NCI-H187 treated with DMSO at 0.1 percent for 48 hours (cell line): ENCODE measurements at places on chromosomes 11 and 22.

- DNase-seq: no peak
Observed at GRCh38 chr11:11505190-11505589, 116.6 kb downstream of the GALNT18 start.

GRCh38 chr11:16265022-16265421 lies 91.3 kb downstream of the SOX6 start:
- no peak for DNase-seq

- no peak for DNase-seq
Observed at GRCh38 chr22:37177221-37177620, 10.8 kb downstream of the C1QTNF6 start.

GRCh38 chr11:41281131-41281742 lies 178.2 kb downstream of the LRRC4C start:
- DNase-seq: no peak

- no peak for DNase-seq
Observed at GRCh38 chr11:33753304-33753967, 17.2 kb upstream of the CD59 start.

GRCh38 chr11:130636722-130637464 lies 188.4 kb downstream of the ADAMTS15 start:
- DNase-seq: no peak

- DNase-seq: no peak
Observed at GRCh38 chr11:11279956-11280689, 72.9 kb downstream of the CSNK2A3 start.

GRCh38 chr11:76614471-76615179 lies 55.9 kb downstream of the LRRC32 start:
- no peak for DNase-seq

DNA sequence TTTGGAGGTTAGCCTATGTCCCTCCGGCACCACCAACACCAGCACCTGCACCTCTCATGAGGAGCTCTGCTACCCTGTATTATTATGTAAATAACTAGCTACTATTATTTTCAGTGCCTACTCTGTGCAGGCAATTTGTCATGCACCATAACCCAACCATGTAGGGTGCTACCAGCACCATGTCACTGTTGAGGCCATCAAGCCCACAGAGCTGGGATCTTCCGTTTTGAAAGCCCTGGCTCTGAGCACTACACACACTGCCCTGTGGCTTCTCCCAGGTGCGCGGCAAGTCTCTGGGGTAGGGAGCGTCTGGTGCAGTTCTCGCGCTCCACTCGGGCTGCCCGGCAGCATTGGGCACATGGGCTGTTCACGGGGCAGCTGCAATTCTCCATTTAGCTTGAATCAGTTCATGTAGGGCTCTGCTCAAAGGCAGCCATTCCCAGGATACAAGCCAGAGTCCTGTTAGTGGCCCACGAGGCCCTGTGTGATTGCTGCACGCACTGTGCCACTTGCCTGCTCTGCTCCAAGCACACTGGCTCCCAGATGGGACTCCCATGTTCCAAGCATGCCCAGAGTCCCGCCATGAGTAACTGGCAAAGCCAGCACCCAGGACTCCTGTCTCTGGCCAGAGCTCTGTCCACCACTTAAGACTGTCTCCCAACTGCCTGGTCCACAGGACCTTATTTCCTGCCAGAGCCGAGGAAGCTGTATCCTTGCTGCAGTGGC lies 42.5 kb upstream of the CDON start:
- no peak for DNase-seq

GRCh38 chr11:76285397-76286104 lies 79.2 kb upstream of the WNT11 start:
- DNase-seq: no peak

DNA sequence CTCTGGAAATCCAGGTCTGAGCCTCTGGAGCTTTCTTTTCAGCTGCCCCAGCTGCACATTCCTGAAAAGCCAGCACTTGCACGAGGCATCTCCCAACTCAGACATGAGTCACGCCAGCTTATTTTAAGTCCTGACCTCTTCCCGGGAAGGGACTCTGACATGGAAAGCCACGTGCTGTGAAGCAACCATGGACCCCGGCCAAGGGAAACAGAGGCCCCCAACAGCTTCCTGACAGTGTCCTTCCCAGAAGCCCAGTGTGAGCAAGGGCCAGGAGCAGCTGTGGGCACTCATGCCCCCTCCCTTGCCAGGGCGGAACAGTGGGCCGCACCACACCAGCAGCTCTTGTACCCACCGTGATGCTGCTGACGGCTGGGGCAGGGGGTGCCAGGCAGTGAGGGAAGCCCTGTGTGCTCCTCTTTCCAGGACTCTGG lies 118.8 kb upstream of the CADM1 start:
- no peak for DNase-seq

GRCh38 chr11:16385099-16385498 lies 28.8 kb upstream of the SOX6 start:
- DNase-seq: no peak

DNA sequence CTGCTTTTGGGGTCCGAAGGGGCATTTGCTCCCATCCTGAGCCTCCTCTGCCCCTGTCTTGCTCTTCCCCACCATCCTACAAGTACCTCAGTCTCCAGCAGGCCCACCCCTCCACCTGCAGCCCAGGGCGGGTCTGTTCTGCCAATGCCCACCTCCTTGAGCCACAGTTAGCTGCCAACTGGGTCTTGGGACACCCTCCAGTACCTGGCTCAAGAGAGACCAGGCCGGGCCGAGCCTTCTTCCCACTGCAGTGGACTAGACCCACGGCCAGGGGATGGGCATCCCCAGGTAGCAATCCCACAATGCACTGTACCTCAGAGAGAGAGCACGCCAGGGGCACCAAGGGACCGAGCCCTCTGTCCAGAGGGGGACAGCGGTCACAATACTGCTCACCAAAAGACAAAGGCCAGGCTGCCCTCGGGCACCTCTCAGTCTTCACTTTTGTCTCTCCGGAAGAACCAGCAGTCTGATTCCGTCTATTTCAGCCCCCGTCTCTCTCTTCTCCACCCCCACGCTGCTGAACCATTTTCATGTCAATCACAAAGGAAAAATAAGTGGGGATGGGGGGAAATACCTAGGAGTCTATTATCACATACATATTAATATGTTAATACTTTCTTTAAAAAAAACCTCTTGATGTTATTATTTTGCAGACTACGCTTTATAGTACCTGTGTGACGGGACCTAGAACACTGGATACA lies 51.7 kb downstream of the SYT13 start:
- no peak for DNase-seq

GRCh38 chr11:15716550-15716949 lies 601.8 kb downstream of the INSC start:
- no peak for DNase-seq

DNA sequence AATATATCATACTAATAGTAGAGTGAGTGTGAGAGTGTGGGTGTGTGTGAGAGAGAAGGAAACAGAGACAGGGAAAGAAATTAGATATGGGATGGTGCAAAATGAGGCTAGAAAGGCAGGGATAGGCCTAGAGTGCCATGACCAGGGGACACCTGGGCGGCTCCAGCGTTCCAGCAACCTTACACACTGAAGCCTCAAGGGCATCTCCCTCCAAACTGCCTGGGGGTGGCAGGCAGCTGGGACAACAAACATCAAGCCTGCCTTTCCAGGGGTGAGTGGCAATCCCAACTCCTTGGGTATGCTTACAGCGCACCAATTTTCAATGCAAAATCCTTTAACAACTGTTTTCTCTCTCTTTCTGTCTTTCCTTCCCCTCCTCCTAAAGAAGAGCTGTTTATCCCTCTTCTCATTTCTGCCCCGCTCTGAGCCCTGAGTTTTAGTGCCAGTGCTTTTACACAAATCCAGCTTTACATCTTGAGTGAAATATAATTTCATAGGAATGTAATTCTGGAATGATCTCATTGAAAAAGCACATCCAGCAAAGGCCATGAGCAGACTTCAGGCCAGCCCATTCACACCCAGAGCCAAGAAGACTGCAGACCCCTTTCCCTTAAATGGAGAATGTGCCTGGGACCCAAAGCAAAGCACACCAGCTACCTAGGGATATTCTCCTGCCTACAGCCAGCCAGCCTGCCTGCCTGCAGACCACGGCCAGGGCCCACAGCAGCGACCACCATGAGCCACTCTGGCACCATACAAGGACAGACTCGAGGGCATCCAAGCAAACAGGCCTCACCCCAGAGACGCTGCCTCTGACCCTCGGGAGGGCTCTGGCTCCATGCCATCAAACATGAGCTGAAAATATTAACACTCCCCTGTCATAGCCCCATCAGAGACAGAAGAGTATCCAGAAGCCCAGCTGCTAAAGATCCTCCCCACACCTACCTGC lies 90.3 kb downstream of the RPL27A start:
- no peak for DNase-seq

DNA sequence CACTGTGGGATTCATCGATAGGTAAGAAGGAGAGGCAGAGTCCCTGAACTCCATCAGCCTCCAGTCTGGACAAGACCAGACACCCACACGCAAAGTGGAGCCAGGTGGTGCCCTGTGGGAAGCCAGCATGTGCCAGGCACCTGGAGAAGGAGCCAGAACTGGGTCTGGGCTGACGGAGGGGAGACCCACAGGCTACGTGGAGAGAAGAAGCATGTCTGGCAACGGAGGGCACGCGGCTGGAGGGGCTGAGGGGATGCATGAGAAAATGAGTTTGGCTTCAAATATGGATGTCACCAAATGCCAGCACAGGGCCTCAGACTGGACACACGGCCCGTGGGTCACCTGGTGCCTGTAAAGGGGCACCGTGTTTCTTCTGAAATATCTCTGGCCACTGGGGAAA lies 55.7 kb downstream of the LINC01488 start:
- no peak for DNase-seq

DNA sequence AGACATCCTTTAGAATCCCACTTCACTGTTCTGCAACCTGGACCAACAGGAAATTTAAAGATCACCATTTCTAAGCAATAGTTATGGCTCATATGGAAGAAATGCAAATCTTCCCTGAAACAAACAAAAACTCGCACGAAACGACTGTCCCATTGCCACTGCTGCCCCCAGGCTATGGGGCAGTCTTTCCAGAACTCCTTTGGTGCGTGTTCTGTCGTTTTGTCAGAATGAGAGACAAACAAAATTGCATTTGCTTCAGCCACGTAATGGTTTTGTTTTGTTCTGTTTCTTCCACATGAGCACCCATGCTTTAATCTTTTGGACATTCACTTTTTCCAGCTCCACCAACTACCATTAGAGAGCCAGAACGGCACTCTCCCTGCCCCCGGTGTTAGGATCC lies 10.8 kb upstream of the FBLN1 start:
- no peak for DNase-seq

DNA sequence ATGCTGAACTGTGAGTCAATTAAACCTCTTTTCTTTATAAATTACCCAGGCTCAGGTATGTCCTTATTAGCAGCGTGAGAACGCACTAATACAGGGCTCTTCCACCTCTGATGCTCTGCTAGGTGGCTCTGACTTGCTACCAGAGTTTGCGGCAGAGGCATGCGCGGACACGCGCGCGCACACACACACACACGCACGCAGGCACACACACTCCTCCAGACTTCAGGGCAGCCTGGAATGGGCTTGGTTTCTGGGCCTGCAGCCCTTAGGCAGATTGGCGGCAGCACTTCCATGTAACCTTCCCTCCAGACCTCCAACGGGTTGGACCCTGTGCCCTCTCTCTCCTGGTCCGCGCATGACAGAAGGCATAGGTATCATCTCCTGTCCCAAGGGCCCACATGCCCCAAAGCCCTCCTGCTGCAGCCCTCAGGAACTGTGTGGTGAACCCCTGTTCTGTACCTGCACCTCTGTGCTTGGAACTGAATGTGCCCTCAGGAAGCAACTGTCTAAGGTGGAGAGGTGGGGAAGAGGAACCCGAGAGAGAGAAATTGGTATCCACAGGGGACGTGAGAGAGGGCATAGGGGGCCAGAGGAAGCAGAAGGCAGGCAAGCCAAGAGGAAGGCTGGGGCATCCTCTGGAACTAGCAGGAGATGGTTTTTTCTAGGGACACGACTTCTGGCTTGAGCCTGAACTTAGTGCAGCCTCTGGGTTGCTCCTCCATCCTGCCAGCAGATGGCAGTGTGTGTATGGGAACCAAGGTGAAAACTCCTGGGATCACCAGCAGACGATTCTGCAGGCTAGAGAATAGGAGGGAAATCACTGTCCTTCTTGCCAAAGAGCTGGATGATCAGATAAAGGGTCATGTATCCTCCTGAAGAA lies 23.4 kb upstream of the RIC3 start:
- no peak for DNase-seq

DNA sequence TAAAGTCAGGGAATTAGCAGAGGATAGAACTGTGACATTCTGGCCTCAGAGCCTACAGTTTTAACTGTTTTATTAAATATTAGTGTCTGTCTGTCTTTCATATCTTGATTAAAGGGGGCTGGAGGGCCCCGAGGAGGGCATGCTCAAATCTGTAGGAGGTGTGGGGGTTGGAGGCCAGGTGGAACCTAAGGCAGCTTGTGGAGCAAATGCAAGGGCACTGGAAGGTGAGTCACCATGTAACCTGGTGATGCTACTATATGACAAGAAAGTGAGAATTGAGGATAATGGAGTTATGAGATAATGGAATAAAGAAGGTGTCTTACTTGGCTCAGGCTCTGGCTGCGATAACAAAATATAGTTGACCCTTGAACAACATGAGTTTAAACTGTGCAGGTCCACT lies 27.3 kb upstream of the TMEM86A start:
- no peak for DNase-seq

GRCh38 chr11:65131417-65131776 lies 2.9 kb downstream of the SYVN1 start:
- no peak for DNase-seq

- DNase-seq: no peak
Observed at GRCh38 chr22:23903328-23903971, 9.3 kb downstream of the MIF start.

- no peak for DNase-seq
Observed at GRCh38 chr11:68302256-68302655, 10.1 kb upstream of the LRP5 start.

DNA sequence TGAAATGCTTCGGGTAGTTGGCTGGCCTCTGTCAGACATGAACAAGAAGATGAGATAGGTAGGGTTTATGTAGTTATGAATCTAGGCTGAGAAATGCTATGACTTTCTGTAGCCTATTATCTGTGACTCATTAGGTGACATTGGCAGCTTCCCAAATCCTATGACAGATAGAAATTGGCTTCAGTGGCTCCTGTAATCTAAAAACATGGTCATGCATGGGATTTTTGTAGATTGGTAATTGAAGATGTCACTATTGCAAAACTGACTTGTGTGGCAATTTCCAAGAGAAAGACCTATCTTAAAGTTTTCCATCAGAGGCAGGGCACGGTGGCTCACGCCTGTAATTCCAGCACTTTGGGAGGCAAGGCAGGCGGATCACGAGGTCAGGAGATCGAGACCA lies 29.4 kb upstream of the GRIK4 start:
- no peak for DNase-seq

GRCh38 chr22:50599816-50600455 lies 657 bp upstream of the MAPK8IP2 start:
- no peak for DNase-seq

GRCh38 chr11:62104816-62105653 lies 18.8 kb upstream of the INCENP start:
- no peak for DNase-seq

- no peak for DNase-seq
Observed at GRCh38 chr11:19511413-19512183, 201.0 kb upstream of the NAV2 start.

- no peak for DNase-seq
Observed at GRCh38 chr22:18071968-18072310, 5.9 kb upstream of the PEX26 start.
